Stimulated activated naive CD8-positive, alpha-beta T cell treated with anti-CD3 and anti-CD28 coated beads, Interleukin-15, Interleukin-2, amounts not matched to agents 100 U/mL and 50 U/mL, for 24 hours (primary cell): ENCODE measurements at places on chromosomes 12 and 14.

GRCh38 chr12:54418441-54419087 lies 502 bp downstream of the ITGA5 start:
- peak; percentile 22 for DNase-seq

GRCh38 chr12:81206429-81206828 lies 128.6 kb downstream of the ACSS3 start:
- no peak for DNase-seq

GRCh38 chr12:111330800-111331752 lies 37.8 kb downstream of the PHETA1 start:
- no peak for DNase-seq

- DNase-seq, result no peak
These were observed 479.7 kb upstream of the RGS6 start for GRCh38 chr14:71452539-71452938.

GRCh38 chr12:574475-575128 lies 88.6 kb downstream of the NINJ2 start:
- no peak for DNase-seq

DNA sequence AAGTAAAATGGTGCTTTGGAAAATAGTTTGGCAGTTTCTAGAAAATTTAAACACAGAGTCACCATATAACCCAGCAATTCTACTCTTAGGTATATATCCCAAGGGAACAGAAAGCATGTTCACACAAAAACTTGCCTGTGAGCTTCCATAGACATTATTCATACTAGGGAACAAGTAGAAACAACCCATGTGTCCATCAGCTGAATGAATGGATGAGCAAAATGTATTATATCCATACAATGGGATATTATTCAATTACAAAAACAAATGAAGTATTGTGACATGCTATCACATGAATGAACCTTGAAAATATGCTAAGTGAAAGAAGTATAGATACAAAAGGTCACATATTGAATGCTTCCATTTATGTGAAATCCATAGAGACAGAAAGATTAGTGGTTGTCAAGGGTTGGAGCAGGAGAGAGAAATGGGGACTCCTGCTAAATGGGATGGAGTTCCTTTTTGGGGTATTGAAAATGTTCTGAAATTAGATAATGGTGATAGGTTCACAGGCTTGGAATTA lies 7.9 kb downstream of the SLC10A1 start:
- no peak for DNase-seq

- DNase-seq, result no peak
These were observed 52.5 kb downstream of the KANSL2 start for GRCh38 chr12:48629541-48629940.

DNA sequence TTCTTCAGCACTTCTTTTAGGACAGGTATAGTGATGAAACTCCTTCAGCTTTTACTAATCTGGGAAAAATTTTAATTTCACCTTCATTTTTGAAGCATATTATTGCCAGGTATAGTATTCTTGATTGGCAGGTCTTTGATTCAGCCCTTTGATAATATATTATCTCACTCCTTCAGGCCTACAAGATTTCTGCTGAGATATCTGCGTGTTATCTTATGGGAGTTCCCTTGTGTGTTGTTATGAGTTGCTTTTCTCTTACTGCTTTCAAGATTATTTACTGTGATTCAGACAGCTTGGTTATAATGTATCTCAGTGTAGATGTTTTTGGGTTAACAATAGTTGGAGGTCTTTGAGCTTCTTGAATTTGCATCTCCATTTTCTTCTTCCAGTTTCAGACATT lies 87.4 kb downstream of the ATF7IP start:
- DNase-seq, result no peak

DNA sequence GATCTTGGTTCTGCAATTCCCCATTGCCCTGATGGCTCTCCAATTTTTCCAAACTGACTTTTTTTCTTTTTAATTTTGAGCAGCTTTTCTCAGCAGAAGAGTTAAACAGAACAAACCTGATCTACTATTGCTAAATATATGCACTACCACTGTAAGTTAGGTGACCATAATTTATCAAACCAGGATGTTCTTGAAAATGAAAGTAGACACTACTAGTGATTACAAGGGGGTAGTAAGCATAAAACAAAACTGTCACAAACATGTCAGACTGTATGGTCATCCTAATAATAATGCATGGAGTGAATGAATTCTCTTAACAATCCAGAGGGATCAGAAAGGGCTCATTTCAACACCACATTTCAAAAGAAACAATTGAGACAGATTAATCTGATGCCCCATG lies 183.0 kb upstream of the FOXN3 start:
- no peak for DNase-seq
